ENCODE measurements at places on chromosomes 3 and 15. TPM values are rescaled to one million over a fixed set of nuclear protein-coding genes. Genes with fewer than 3 reads are reported as not detected.

The ISLR2 gene
- total RNA-seq = 22.9 TPM

The PKM gene
- total RNA-seq = 886 TPM

The SERPINI2 gene
- total RNA-seq = 3.9 TPM

The HTD2 gene
- 7.1 TPM for total RNA-seq

The TMEM207 gene
- total RNA-seq = not detected

The RABL3 gene
- total RNA-seq = 24.1 TPM

The LRRN1 gene
- 21.7 TPM for total RNA-seq

The ACSBG1 gene
- total RNA-seq = 85.1 TPM

The ADGRG7 gene
- total RNA-seq = not detected

The FBXL2 gene
- 52.5 TPM for total RNA-seq

The SCAANT1 gene
- total RNA-seq = not detected

The HHLA2 gene
- total RNA-seq = not detected

The CHRNB4 gene
- not detected for total RNA-seq

The LIPC gene
- total RNA-seq = 1.2 TPM

The MITF gene
- total RNA-seq = 13.7 TPM

The SEMA5B gene
- 15.6 TPM for total RNA-seq

The SCN11A gene
- total RNA-seq = 0.76 TPM

The FOXP1 gene
- 119 TPM for total RNA-seq

The CHDH gene
- 16.4 TPM for total RNA-seq

The PRSS50 gene
- not detected for total RNA-seq

The PLA2G4E gene
- total RNA-seq = not detected

The CATSPER2 gene
- total RNA-seq = 38.1 TPM

The ACKR4 gene
- not detected for total RNA-seq

The DOCK3 gene
- 118 TPM for total RNA-seq

The SLC15A2 gene
- total RNA-seq = 18.0 TPM

The GOLGA6A gene
- 0.82 TPM for total RNA-seq

The ACY1 gene
- total RNA-seq = 13.5 TPM

The SLC51A gene
- total RNA-seq = 1.0 TPM

The RUVBL1 gene
- total RNA-seq = 17.9 TPM

The A4GNT gene
- total RNA-seq = not detected

The GP5 gene
- not detected for total RNA-seq

The TIMP4 gene
- 2.9 TPM for total RNA-seq

The THRB gene
- total RNA-seq = 214 TPM

The PLA2G4B gene
- 21.3 TPM for total RNA-seq

The LOXL1 gene
- 2.6 TPM for total RNA-seq

The SH3GL3 gene
- total RNA-seq = 91.5 TPM

The ZNF660 gene
- 6.3 TPM for total RNA-seq

The CRABP1 gene
- total RNA-seq = 10.0 TPM

The MOBP gene
- 491 TPM for total RNA-seq

The CCRL2 gene
- total RNA-seq = 1.4 TPM

The NPAP1 gene
- total RNA-seq = 1.7 TPM

The FBXW12 gene
- 0.75 TPM for total RNA-seq

The FAM107A gene
- total RNA-seq = 582 TPM

The IREB2 gene
- 63.7 TPM for total RNA-seq

Measured in dorsolateral prefrontal cortex (tissue), 122 donors.